ENCODE measurements at places on chromosomes 16 and 17. TPM values are rescaled to one million over a fixed set of nuclear protein-coding genes. Genes with fewer than 3 reads are reported as not detected.

GRCh38 chr16:22023505-22023904 is 15.6 kb downstream of the MOSMO start:
- peaks cover 10% of the 10 kb centered on the region for H3K36me3 ChIP-seq
- peaks cover 43% of the 10 kb centered on the region for H3K4me1 ChIP-seq
- no peaks in the 10 kb centered on the region for H3K27me3 ChIP-seq
- DNase-seq: no peak
- H3K4me3 ChIP-seq: no peak overlapping the region

The SOX9 gene
- 47.3 TPM for polyA plus RNA-seq

DNA sequence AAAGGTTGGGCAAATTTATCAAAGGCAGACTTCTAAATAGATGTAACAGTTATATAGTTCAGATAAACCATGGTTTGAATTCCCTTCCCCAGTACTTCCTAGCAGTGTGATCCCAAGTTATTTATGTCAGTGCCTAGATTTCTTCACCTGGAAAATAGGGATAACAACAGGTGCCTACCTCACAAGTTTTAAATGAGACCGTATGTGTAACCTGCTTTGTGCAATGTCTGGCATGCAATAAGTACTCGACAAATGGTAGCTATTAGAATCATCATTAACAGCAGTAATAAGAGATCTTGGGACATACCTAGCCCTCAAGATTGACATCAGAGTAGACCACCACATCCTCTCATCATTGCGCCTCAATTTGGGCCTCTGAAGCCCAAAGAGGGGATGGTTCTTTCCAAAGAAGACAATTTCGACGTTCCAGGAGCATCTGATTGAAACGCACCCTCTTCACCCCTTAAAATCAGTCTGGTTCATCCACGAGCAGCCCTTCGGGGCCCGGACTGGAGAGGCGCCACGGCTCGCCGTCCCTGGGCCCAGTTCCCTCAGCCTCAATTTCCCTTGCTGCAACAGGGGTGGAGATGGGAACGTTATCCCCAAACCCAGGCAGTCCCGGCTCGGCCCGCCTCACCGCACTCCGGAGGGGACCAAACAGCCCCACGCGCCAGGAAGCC is 541 bp downstream of the ACACA start:
- peaks cover 4% of the 10 kb centered on the region for H3K36me3 ChIP-seq
- no peaks in the 10 kb centered on the region for H3K27me3 ChIP-seq
- H3K4me3 ChIP-seq: peak overlapping the region; percentile 89
- H3K27ac ChIP-seq: peak overlapping the region; percentile 80
- peaks cover 15% of the 10 kb centered on the region for H3K4me1 ChIP-seq

- H3K4me3 ChIP-seq: no peak overlapping the region
- no peaks in the 10 kb centered on the region for H3K27me3 ChIP-seq
- H3K27ac ChIP-seq: peak overlapping the region; percentile 99
Measured at GRCh38 chr17:75689441-75689873, 22.3 kb downstream of the SAP30BP start.

- no peak overlapping the region for H3K27ac ChIP-seq
- H3K4me3 ChIP-seq: no peak overlapping the region
- no peaks in the 10 kb centered on the region for H3K4me1 ChIP-seq
- no peaks in the 10 kb centered on the region for H3K27me3 ChIP-seq
- H3K36me3 ChIP-seq: peaks cover 32% of the 10 kb centered on the region
Measured at GRCh38 chr16:28964496-28964895, 10.1 kb upstream of the SPNS1 start.

The KRTAP9-8 gene
- polyA plus RNA-seq: not detected

DNA sequence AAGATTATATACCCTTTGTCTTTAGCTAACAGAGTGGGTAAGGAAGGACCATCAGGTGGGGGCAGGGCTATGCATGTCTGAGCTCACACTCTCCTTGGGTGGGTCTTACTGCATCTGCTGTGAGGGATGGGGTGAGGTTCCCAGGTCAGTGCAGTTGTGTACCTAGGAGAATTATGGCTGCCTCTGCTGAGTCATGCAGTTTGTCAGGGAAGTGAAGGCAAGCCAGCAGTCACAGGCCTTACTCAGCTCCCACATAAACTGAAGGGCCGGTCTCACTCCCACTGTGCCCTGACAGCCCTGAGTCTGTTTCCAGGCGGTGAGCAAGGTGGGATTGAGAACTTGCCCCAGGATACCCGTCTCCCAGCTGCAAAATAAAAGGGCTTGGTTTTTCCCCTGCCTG is 328.6 kb downstream of the MAP2K6 start:
- no peak overlapping the region for H3K27ac ChIP-seq
- no peak for DNase-seq
- no peak overlapping the region for H3K4me3 ChIP-seq
- H3K36me3 ChIP-seq: no peaks in the 10 kb centered on the region

The CIAPIN1 gene
- 84.2 TPM for polyA plus RNA-seq

GRCh38 chr17:82019690-82020571 is 2.7 kb downstream of the CENPX start:
- H3K36me3 ChIP-seq: peaks cover 4% of the 10 kb centered on the region
- peaks cover 28% of the 10 kb centered on the region for H3K4me1 ChIP-seq
- no peak overlapping the region for H3K27ac ChIP-seq
- H3K4me3 ChIP-seq: no peak overlapping the region
- no peaks in the 10 kb centered on the region for H3K27me3 ChIP-seq

Data from keratinocyte (primary cell).